ENCODE measurements at places on chromosomes 7 and 10. TPM values are rescaled to one million over a fixed set of nuclear protein-coding genes. Genes with fewer than 3 reads are reported as not detected.

DNA sequence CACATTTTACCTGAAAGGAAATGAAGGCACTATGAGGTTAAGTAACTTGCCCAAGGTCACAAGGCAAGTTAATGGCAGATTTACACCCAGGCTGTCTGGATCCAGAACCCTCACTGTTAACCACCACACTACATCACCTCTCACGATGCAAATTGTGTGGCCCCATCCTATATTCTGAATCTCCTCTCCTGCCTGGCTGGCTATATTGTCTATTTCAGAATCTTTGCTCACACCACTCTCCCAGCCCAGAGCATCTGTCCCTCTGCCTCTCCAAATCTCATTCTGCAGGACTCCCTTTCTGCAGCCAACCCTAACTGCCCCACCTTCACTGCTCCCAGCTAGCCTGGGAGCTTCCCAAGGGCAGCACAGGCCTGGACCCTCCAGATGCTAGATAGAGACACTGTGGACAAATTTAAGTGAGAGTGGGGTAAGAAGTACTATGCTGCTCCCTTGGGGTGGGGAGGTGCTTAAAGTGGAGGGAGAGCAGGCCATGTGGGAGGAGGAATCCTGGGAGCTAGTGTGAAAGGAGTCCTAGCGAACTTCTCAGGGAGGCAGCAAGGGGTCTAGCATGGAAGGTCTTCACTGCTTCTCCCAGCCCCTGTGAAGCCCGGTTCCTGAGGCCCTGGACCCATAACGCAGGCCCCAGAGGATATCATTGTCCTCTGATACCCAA is 786 bp downstream of the CUEDC2 start:
- no peak for DNase-seq
- peaks cover 8% of the 10 kb centered on the region for H3K4me1 ChIP-seq
- H3K4me3 ChIP-seq, result peak overlapping the region; percentile 98
- peaks cover 13% of the 10 kb centered on the region for H3K27me3 ChIP-seq

DNA sequence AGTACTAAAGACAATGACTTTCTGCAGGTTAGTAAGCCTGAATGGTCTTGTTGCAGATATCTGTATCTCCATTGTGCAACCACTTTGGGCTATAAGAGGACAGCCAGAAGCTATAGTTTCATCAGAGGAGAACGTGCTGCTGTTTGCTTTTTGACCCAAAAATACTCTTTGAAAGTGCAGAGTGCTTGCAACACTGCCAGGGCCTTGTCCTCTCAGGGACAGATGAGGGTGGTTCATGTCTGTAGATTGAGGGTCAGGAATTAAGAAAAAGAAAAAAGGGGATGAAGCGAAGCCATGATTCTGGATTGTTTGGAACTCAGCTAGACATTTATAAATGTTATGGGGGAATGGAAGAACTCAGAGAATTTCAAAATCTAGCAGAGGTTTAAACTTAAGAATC is 212.5 kb downstream of the SEC23IP start:
- peaks cover 16% of the 10 kb centered on the region for H3K4me1 ChIP-seq
- H3K4me3 ChIP-seq, result no peak overlapping the region
- no peak overlapping the region for H3K27ac ChIP-seq
- DNase-seq, result no peak
- H3K27me3 ChIP-seq, result peaks cover 2% of the 10 kb centered on the region

DNA sequence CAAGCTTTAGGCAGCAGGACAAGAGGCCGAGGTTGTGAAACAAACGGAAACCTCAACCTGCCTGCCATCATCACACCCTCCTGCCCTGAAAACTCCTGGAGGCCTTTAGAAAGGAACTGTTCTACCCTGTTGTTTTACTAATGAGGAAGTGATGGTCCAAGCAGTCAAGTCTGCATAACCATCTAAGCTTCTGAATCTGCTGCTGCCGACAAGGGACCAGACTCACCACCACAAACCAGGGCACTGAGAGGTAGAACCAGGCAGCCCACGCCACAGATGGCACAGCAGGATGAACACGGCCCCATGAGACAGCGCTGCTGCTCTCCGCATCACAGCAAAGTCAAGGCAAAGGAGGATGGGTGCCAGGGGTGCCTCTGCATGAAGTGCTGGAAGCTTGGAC is 209.4 kb downstream of the CELF2 start:
- no peaks in the 10 kb centered on the region for H3K27me3 ChIP-seq
- peaks cover 34% of the 10 kb centered on the region for H3K4me1 ChIP-seq
- DNase-seq, result no peak
- no peak overlapping the region for H3K4me3 ChIP-seq

DNA sequence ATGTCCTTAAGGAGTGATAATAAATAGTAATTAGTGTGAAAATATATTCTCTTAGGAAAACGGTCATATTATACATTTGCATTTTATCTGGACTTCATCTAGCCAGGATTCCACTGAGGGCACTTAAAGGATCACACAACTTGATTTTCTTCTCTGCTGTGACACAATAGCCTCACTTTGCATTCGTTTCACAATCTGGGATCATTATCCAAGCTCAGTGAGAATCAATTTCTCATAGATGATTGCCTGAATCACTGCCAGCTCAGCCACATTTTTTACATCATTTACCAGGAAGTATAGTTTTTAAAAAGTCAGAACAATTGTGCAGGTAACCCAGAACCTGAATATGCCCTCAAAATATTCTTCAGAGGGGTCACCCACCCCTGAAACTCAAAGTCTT is 68.9 kb downstream of the PTPRZ1 start:
- H3K36me3 ChIP-seq, result no peaks in the 10 kb centered on the region
- no peaks in the 10 kb centered on the region for H3K27me3 ChIP-seq
- no peak overlapping the region for H3K27ac ChIP-seq
- no peak for DNase-seq
- no peak overlapping the region for H3K4me3 ChIP-seq

The UPP1 gene
- 29.8 TPM for total RNA-seq
